ENCODE measurements at places on chromosomes 6 and 20. TPM values are rescaled to one million over a fixed set of nuclear protein-coding genes. Genes with fewer than 3 reads are reported as not detected.

- DNase-seq: no peak
These were observed 24.4 kb upstream of the ARID1B start for GRCh38 chr6:156752666-156753301.

The HAO1 gene
- not detected for total RNA-seq

DNA sequence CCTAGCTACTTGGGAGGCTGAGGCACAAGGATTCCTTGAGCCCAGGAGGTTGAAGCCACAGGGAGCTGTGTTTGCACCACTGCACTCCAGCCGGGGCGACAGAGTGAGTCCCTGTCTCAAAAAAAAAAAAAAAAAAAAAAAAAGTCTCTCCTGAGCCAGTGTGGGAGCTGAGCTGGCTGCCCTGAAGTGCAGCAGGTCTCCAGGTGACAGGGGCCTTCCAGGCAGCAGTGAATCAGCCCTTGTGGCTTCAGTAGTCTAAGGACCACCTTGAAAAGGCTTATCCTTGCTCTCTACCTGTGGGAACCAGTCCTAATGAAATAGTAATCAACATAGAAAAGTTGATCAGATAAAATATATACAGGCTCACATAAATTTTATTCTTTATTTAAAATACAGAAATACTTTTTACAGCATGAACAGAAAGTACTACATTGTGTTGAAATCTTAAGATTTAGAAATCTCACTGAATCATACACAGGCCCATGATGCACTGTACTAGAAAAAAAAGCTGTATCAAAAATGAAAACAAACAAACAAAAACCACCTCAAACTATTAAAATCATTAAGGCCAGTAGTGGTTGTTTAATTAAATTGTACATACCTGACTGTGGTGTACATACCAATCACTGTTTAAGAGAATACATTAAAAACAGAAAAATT lies 128.9 kb downstream of the SCML4 start:
- DNase-seq: no peak

The ZNF311 gene
- total RNA-seq: 0.87 TPM

DNA sequence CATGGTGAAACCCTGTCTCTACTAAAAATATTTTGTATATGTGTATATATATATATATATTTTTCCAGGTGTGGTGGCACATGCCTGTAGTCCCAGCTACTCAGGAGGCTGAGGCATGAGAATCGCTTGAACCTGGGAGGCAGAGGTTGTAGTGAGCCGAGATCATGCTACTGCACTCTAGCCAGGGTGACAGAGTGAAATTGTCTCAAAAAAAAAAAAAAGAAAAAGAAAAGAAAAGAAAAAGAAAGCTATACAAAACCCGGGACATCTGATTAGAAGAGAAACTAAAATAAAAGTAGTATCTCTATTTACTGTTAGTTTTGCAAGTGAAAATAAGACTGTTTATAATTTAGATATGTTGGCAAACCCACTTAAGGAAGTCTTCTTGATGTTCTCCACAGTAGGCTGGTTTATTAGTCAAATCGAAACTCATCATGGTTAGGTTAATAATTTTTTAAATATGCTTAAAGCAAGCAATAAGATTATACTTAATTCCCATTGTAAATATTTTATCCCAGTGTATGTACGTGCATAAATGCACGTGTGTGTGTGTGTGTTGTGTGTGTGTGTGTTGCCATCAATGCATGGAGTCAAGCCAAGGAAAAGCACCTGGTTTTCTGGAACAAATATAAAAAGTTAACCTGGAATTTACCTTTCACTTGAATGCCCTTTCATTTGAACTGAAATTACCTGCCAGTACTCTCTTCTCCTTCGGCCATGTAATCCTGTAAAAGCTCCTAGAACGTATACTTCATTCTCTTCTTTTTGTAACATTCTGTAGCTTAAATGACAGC lies 7.1 kb downstream of the VNN2 start:
- DNase-seq: no peak

The GCNT2 gene
- 2.8 TPM for total RNA-seq

DNA sequence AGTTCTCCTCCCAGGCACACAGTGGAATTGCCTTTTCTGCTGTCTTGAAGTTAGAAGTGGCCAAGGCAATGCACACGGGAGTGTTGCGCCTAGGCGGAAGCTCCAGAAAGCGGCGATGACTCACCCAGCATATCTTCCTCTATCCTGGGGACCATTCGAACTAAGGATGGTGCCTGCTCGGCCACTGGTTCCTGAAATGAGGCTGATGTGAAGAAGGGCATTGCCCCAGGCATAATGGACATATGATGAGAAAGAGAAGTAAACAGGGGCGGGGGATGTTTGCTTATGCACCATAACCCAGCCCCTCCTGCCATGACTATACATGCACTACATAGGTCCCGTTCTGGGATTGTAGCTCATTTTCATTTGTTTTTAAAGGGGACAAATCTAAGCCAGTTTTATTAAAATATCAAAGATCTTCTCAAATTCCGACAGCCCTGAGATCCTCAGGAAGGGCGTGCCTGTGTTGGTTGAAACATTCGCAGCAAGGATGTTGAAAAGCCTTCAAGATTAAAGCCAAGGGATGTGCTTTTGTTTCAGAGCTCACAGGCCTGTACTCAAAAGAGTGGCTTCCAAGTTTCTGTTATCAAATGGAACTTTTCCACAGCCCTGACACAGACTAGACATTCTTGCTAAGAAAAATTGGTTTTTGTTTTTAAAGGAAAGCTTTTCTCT lies 218.5 kb downstream of the LY86 start:
- no peak for DNase-seq

The CBFA2T2 gene
- total RNA-seq: 14.4 TPM

DNA sequence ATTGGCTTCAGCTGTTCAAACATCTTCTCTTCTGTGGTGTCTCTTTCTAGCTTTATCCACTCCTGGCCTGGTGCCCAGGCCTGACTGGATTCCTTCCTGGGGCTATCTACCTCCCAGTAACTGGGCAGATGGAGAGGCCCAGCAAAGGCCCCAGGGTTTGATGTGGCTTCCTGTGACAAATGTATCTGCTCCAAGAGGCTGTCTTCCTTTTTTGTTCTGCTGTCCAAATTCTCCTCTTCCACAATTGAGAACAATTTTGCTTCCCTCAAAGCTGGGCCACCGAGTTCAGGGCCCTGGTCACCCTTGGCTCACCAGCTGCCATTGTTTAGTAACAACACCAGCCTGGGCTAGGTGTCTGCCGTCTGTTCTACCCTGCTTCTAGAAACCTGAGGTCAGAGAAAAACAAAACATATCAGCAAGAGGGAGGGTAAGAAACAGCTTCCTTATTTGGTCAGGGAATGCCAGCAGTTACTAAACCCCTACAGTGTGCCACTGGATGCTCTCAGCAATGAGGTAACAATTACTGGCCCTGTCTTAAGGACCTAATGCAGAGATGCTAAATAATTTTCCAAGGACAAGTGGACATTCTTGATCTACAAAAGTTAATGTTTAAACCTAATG lies 3.9 kb downstream of the ZFP57 start:
- no peak for DNase-seq

The CASS4 gene
- 4.6 TPM for total RNA-seq

DNA sequence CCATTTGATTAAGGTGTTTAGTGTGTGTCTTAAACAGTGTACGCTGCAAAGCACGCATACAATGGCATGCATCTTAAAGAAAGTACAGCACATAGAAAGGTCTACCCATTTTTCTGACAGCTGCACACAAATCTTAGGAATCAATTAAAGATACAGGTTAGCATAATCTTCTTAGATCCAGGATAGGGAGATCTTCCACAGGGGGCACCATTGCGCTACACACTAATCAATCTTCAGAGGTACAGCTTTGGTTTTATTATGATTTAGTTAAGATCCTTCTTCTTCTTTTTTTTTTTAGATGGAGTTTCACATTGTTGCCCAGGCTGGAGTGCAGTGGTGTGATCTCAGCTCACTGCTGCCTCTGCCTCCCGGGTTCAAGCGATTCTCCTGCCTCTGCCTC lies 63.7 kb upstream of the BEND3 start:
- DNase-seq: no peak

The PCSK2 gene
- total RNA-seq: not detected

GRCh38 chr6:30450548-30450908 lies 38.8 kb upstream of the HLA-E start:
- no peak for DNase-seq

GRCh38 chr6:169213814-169214520 lies 39.7 kb downstream of the THBS2 start:
- DNase-seq: no peak

The RHAG gene
- not detected for total RNA-seq

- DNase-seq: no peak
These were observed 318.8 kb downstream of the BCKDHB start for GRCh38 chr6:80425089-80425823.

DNA sequence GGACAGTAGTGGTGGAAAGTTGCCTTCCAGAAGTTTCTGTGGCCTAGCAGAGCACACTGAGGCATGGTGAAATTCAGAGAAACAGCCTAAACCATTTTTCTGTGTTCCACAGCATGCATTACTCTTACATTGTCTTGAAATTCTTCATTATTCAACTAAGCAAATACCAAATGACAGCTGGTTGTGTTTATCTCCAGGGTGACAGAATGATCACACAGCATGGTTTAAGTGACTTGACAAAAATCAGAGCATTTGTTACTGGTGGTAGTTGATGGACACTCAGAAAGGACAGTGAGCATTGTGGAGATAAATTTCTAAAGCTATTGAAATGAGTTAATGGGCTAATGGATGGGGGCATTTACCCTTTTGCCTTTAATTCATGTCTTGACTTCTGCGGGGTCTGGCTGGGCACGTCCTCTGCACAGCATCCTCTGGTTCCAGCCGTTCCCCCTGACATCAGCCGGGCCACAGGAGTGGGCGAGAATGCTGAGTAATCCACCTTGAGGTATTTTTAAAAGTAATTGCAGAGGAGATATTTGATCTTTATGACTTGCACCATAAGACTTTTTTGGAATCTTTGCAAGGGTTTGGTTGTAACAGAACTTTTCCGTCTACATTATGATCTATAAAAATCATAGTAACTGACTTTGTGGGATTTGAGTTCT lies 78.9 kb upstream of the SCP2D1 start:
- DNase-seq: no peak

DNA sequence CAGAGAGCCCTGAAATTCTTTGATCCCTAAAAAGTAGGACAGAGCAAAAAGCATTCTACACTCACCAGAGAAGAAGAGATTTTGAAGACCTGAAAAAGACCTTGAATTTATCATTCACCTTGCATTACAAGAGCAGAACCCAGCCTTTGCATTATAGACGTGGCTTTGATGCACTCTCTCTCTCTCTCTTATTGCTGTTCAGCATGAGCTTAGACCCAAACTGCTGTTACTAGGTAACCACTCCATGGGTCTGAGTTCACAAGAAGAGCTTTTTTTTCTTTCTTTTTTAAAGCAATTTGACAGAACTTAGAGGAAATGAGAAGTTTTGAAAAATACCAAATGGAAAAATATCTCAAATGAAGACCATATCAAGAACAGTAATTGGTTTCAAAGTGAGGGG lies 44.4 kb downstream of the COL9A1 start:
- DNase-seq: no peak

DNA sequence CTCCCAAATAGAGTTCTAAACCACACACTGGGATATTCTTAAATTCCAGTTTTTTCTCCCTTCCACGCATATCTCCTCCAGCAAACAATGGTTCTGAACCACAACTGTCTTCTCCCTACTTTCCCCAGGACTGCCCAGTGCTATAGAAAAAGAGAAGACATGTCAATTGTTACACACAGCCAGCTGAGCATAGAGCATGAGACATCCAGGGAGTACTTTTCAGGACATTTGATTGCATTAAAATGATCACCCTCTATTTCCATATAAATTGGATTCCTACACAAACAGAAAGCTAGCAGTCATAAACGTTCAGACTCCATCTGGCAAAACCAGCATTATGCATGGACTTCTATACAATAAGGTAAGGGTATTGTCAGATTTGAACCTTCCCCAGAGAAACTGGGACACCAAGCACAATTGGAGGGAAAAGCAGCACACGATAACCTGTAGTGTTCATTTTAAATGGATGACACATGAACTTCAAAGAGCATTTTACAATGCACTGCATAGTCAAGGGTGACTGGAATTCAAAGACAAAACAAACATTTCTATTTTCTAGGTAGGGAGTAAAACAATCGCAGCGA lies 93.1 kb upstream of the HEY2 start:
- DNase-seq: no peak

GRCh38 chr6:38166411-38167240 lies 347.1 kb downstream of the ZFAND3 start:
- DNase-seq: no peak

All from activated T-helper 2 cell treated with anti-CD3 and anti-CD28 coated beads, Interferon-gamma antibody, Interleukin-2, Interleukin-4, amounts not matched to agents 10 μg/mL and 5 μg/mL and 100 μg/mL, durations not matched to agents 14 hours and 24 hours and 36 hours (primary cell).